SK-N-DZ (cell line): ENCODE measurements at places on chromosomes 13 and 19.

GRCh38 chr19:12866416-12867119, 14.7 kb downstream of the DNASE2 start:
- no peak for DNase-seq

DNA sequence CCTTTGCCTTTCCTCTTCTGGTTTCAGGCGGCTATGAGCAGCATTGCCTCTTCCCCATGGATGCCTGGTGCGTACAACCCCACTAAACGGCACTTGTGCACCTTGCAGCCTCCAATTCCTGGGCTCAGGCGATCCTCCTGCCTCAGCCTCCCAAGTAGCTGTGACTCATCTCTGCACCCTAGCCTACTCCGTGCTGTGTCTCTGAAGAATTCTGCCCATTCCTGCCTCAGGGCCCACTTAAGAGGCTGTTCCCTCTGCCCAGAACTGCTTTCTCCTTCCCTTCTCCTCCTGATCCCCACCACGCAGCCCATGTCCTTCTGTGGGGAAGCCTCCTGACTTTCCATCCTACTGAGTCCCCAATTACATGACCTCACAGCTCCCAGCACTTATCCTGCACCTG, 142.2 kb upstream of the ZNF507 start:
- no peak for DNase-seq

GRCh38 chr13:50125304-50125553, 110.0 kb downstream of the KCNRG start:
- DNase-seq = no peak

DNA sequence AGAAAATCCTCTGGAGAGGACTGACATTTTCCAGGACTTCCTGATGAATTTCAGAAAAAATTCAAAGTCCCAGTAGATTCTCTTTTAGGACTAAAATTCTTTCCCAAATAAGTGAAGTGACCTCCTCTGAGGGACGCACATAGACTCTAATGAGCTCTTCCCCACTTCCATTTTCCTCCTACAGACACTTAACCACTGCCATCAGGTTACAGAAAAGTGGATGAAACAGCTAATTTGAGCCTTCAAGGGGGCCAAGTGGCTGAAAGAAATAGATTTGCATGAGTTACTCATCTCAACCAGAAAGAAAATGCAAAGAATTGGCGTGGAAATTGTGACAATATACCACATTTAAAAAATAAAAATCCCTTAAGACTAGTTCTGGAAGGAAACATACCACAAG, 185.3 kb upstream of the EDNRB start:
- DNase-seq = no peak

DNA sequence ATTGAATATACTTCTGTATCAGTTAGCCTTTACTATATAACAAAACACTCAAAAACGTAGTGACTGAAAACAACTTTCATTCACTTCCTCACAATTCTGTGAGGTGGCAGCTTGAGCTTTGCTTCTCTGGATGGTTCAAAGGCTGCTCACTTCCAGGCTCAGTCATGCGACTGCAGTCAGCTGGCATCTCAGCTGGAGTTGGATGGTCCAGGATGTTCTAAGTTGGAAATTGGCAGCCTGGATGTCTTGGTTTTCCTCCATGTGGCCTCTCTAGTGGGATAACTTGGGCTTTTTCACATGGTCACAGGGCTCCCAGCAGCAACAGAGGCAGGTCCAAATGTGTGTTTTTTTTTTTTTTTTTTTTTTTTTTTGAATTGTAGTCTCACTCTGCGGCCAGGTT, 204.4 kb downstream of the LACC1 start:
- DNase-seq = no peak
